ENCODE measurements at places on chromosomes 7 and 10.

GRCh38 chr7:80785961-80786536 is 132.8 kb downstream of the SEMA3C start:
- DNase-seq = no peak

- peak; percentile 45 for DNase-seq
These were observed 61.7 kb downstream of the PWWP2B start for GRCh38 chr10:132458586-132459300.

- no peak for DNase-seq
These were observed 217.4 kb downstream of the ZMYND11 start for GRCh38 chr10:352476-353235.

DNA sequence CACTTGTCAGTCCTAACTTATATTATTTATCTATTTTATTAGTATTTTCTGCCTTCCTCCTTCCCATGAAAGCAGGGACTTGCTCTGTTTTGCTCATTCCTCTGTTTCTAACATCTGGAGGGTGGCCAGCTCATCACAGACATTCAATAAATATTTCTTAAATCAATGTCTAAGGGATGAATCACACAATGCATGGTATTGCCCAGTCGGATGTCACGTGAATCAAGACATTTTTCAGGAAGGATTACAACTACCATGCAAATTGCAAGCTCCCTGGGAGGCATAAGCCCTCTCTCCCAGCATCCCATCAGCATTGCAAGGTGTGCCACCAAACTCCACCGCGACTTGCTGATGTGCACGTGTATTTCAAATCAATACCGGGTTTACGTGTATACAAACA is 146.6 kb upstream of the RNF32 start:
- no peak for DNase-seq

DNA sequence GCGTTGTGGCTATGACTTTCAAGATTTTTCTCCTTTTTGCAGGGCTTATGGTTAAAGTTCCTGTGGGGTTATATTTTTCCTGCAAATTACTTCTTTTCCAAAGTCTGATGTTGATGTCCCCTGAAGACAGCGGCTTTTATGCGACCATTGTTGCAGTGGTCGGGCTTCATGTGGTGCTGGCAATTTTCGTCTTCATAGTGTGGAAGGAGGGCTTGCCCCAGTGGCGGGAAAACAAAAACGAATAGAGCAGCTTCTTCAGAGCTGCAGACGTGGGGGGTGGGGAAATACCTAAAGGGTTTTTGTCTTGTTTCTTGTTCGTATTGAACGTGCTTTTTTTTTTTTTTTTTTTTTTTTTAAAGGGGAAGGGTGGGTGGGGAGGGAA is 53.8 kb downstream of the MCMBP start:
- no peak for DNase-seq

DNA sequence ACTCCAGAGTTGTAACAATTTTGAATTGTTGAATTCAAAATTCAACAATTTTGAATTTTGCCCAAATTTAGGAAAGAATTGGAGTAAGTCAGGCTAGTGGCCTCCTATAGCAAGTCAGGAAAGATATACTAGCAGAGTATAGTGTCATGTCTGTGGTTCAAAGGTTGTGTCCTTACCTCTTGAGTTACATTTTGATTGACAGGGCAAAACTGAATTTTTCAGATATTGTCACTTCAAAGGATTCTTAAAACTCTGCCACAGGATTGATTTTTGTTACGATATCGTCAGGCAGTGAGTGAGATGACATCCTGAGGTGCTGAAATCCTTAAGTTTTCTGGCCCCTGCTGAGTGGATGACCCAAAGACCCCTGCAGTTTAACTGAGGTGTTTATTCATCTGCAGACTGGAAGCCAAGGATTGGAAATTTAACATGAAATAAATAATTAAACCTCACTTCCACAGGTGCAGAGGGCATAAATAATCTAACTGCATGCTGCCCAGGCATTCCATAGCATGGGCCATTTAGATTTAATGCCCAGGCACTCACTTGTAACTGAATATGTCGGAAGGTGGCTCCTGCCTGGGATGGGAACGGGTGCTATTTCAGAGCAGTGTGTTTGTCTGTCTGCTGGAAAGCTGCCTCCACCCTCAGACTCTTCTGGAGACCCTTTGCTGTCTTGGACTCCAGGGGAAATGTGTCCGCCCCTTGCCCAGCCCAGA is 50.8 kb downstream of the RBM20 start:
- no peak for DNase-seq

DNA sequence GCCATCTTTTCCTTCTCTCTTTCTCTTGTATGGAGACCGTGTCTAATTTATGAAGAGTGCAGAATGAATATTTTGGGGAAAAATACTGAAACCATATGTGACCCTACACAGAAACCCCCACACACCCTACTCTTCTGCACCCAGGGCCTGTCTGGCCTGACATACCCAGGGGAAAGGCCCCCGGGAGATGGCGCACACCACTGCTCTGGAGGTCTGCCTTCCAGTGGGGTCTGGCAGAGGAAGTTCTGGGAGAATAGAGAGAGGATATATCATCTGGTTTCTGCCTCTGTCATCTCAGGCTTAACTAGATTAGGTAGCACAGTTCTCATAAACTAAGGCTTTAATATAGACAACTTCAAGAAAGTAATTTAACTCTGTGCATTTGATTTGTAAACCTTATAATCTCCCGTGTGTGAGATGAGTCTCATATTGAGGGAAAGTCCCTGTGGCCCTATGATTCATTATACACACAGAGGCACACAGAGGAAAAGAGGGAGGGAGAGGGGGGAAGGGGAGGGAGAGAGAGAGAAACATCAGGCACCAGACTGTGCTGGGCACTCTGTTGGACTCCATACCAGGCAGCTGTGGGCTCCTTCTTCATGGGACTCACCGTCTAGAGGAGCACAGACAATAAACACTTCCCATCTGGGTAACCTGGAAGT is 123.3 kb downstream of the AOAH start:
- DNase-seq = no peak

DNA sequence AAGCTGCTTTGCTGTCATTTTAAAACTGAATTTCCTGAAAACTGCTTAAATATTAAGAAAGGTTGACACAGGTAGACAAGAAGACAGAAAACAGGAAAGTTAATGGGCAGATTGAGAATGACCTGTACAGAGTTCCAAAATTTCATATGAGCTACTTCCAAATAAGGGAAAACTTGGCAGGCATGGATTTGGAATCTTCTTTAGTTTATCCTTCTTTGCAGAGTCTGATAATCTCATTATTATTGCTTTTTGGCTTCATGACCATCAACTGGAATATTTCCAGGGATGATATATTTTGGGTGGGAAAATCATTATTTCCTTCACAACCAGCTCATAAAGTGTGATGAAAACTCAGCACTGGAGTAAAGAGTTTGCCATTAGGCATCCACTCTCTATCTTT is 346.5 kb upstream of the NPVF start:
- no peak for DNase-seq

DNA sequence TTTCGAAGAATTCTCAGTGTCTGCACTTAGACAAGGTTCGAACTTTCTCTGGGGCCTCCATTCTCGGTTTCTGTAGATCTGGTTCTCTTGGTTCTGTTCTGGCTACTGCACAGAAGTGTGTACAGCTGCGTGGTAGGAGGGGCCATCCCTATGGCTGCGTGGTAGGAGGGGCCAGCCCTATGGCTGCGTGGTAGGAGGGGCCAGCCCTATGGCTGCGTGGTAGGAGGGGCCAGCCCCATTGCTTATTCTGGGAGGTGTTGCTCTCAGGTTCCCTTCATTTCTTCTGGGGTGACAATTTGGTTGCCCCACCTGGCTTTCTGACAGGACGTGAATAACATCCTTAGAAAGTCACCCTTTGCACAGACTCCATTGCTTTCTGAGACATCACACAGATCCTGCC is 65.2 kb upstream of the CHST15 start:
- no peak for DNase-seq

- DNase-seq = no peak
These were observed 65.2 kb downstream of the BMPER start for GRCh38 chr7:33970536-33970935.

DNA sequence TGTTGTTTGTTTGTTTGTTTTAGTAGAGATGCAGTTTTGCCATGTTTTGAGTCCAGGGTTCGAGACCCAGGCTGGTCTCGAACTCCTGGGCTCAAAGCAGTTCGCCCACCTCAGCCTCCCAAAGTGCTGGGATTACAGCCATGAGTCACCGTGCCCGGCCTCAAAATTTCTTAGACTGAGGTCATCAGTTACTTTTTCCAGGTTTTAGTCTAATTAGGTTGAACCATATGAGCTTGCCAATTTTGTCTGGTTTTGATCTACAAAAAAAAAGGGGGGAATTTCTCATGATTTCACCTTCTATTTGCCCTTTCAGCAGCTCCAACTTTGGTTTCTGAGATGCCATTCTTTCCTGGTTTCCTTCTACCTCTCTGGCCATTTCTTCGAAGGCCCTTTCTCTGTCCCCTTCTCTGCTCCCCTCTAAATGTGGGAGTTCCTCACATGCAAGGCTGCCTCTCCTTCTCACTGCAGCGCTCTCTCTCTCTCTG is 5.5 kb downstream of the CUEDC2 start:
- no peak for DNase-seq

GRCh38 chr7:135512135-135512887 is 2.4 kb upstream of the CNOT4 start:
- DNase-seq = no peak

GRCh38 chr10:80081801-80082750 is 3.6 kb downstream of the TMEM254 start:
- DNase-seq = no peak

GRCh38 chr10:79113827-79114226 is 45.1 kb downstream of the ZMIZ1 start:
- no peak for DNase-seq

DNA sequence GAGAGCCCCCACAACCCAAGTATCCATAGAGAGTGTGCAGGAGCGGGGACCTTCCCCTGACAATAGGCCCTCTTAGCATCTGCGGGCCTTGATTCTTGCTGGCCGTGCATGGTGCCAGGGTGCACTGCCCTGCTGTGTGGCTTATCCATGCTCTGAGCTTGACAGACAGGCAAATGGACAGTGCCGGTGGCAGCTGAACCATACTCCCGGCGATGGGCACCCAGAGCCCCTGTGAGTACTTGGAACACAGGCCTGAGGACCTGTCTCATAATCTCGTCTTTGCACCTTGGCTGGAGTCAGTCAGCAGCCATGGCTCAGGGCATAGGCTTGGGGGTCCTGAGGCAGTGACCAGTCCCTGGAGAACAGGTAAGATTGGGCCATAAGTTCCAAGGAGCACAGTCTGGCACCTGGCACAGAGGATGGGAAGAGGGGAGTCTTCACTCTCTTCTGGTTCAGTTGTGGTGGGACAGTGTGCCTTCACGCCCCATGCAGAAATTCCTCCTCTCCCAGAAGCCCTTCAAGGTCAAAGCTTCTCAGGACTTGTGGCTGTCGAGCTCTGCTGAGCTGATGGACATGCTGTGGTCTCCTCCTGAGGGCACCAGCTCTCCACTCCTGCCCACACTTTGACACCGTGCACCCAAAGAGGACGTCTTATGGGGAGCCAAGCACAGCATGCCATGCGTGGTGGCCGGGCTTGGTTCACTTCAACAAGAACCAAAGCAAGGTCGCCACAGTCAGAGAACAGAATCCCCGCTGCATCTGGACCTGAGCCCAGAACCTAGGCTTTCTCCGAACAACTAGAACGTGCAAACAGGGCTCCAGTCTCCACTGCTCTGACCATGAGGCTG is 59.4 kb upstream of the CAMK2B start:
- DNase-seq = no peak

DNA sequence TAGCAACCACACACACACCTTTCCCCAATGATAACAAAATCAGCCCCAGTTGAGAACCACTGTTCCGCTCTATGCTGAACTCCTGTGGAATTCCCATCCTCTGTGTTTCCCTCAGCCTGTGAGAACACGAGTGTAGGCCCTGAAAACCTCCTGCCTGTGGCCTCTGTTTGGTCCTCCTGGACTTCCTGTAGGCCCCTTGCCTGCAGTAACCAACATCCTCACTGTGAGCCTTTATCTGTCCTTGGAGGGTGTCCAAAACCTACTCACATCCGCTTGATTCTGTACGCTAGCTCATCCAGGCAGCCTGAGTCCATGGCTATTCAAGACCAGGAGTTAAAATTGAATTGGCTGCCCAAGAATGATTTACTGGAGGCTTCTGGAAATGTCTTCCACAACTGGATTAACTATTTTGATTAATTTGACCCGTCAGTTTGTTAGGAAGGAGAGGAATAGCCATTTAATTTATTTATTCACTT is 149.8 kb downstream of the AKR1D1 start:
- DNase-seq = no peak

GRCh38 chr7:150778014-150778737 is 22.0 kb downstream of the TMEM176B start:
- DNase-seq = no peak

DNA sequence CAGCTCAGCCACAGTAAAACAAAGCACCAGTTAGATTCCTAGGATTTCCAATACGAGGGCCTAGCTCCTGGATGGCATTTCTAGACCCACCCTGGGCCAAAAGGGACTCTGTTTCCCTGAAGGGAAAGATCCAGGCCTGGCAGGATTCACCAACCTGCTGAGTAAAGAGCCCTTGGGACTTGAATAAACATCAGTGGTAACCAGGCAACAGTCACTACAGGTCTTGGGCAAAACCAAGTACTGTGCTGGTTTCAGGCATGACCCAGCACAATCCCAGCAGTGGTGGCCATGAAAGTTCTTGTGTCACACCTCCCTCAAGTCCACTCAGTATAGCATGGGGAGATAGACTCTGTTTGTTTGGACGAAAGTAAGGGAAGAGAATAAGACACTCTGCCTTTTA is 31.0 kb upstream of the STARD3NL start:
- no peak for DNase-seq
